Lower leg skin (tissue), 4 donors: ENCODE measurements at places on chromosomes 6 and 20. TPM values are rescaled to one million over a fixed set of nuclear protein-coding genes. Genes with fewer than 3 reads are reported as not detected.
A peak's percentile ranks its signal among the peaks of the same experiment; 100 is the strongest.

GRCh38 chr20:59064214-59064722 is 21.7 kb upstream of the PRELID3B start:
- DNase-seq, result no peak

DNA sequence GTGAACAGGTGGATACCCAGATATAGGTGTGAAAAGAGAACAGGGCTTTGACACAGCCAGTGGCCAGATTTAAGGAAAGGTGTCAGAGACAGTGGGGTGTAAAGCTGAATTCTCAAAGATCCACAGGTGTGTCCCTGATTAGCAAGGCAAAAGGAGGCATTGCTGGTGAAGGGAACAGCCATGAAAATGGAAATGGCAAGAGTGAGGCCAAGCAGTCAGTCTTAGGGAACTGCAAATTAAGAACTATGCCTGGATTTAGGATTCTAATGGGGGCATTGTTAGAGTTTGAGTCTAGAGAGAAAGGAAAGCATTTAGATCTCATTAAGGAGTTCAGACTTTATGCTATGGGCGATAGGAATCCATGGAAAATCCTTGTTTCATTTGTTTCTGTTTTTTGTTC is 789.2 kb downstream of the MAFB start:
- DNase-seq, result no peak

- DNase-seq, result peak; percentile 43
These were observed 90.1 kb downstream of the CAP2 start for GRCh38 chr6:17483391-17484016.

DNA sequence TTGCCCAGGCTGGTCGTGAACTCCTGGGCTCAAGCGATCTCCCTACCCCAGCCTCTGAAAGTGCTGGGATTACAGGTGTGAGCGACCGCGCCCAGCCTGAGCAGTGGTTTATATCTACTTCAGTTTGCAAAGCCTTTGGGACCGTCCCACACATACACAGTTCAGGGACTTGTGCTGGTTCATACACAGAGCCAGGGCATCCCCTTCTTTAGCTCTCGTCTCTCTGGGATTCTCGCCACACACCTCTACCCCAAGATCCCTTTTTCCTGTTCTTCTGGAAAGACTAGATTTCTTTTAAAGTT is 12.5 kb downstream of the CAP2 start:
- no peak for DNase-seq

The COL9A1 gene
- total RNA-seq, result not detected

The LY6G6C gene
- total RNA-seq, result 189 TPM

The NOX3 gene
- not detected for total RNA-seq

The CD40 gene
- total RNA-seq, result 15.0 TPM

The AIF1 gene
- total RNA-seq, result 6.1 TPM
